Activated T-helper 17 cell treated with anti-CD3 and anti-CD28 coated beads, Interleukin-2, amount 50 U/mL, for 72 hours (primary cell): ENCODE measurements at places on chromosomes 5 and 9. TPM values are rescaled to one million over a fixed set of nuclear protein-coding genes. Genes with fewer than 3 reads are reported as not detected.

DNA sequence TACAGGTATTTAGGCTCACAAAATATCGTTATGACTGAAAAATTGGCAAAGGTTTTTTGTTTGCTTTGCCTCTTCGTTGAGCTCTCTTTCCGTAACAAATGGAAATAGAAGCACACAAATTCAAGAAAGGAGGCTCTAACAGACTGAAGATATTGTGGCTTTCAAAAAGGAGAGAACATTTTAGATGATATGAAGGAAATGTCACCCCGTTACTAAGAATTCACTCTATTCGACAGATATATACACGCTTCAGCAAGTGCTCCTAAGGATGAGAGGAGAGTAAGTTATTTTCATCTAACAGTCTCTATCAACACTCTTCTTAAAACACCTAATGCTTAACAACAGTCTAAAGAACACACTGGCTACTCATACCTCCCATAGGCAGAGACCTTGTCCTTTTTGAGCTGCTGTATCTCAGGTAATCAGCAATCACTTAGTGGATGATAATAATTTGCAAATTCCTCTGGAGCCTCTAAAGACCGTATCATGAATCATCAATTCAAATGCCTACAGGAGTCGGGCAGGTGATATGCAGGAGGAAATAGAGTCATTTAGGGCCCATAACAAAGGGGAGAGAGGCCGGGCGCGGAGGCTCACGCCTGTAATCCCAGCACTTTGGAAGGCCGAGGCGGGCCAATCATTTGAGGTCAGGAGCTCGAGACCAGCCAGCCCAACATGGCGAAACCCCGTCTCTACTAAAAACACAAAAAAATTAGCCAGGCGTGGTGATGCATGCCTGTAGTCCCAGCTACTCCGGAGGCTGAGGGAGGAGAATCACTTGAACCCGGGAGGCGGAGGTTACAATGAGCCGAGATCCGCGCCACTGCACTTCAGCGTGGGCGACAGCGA lies 1.4 kb upstream of the HSDL2 start:
- ATAC-seq: peak; percentile 0

GRCh38 chr5:430214-430925 lies 12.6 kb upstream of the EXOC3 start:
- ATAC-seq: no peak

GRCh38 chr5:122779451-122779850 lies 4.6 kb downstream of the SNX2 start:
- ATAC-seq: no peak

DNA sequence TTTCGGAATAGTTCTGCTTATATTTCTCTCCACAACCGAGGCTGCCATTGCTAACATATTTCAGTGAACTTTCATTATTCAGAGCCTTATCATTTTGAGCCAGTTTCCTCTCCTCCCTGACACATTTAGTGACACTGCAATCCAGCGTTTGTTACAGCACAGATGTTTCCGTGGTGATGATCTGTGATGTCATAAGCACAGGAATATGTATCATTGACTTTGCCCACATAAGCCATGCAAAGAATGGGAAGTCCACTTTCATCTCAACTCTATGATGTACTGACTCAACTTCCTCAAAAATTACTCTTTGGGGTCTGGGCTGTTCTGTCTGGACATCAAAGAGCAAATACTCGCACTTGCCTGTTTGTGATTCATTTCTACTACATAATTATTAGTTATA lies 291.8 kb downstream of the EBF1 start:
- no peak for ATAC-seq

GRCh38 chr9:72476100-72476499 lies 45.3 kb upstream of the TMC1 start:
- no peak for ATAC-seq

DNA sequence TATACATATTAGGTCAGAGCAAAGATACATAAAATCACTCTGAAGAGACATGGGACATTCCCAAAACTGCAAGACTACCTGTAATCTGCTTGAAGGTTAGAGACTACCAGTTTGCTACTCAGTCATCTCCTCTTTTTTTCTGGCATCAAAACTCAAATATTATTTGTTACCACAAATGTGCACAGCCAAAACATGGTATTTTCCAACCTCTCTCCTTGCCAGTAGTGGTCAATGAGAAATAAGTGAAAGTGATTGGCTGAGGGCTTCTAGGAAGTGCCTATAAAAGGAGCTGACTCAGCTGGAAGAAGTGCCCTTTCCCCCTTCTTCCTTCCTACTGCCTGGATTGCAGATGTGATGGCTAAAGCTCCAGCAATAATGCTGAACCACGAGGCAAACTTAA lies 13.8 kb downstream of the GZMK start:
- ATAC-seq: no peak

- ATAC-seq: no peak
Observed at GRCh38 chr9:72315510-72316311, 49.3 kb downstream of the ZFAND5 start.

DNA sequence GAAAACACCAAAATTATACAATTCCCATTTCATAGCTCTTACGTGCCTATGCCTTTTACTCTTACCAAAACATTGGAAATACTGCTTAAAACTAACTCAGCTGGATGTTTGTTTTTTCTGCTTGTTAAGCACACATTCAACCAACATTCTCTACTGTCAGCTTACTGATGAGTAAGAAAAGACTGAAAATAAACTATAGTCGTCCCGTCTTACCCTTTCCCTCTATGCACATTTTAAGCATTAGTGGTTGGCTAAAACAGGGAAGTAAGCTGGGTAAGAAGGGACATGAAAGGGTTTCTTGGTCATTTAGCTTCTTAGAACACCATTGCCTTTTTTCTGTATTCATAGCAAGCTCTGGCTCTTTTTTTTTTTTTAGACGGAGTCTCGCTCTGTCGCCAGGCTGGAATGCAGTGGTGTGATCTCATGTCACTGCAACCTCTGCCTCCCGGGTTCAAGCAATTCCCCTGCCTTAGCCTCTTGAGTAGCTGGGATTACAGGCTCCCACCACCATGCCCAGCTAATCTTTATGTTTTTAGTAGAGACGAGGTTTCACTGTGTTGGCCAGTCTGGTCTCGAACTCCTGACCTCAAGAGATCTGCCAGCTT lies 232.1 kb upstream of the PCSK5 start:
- ATAC-seq: no peak

DNA sequence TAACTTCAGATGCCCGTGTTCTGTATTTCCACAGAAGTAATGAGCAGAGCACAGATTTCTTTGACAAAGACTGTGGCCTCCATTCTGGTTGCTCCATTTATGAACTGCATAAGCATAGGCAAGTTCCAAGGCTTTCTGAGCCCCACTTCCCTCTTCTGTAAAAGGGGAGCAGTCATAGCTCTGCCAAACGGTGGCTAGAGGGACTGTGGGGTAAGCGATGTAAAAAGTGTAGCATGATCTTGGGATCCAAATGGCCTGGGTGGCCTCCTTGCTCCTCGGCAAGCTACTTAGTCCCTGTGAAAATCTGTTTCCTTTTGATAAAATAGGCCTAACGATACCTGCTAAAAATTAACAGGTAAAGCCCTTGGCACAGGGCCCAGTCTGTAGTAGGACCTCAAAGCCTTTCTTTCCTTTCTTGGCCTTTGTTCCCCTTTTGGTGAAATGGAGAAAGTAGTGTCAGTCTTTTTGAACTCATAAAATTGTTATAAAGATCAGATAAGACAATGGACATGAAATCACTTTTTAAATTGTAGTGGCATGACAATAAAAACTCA lies 646.6 kb downstream of the ACTL7B start:
- no peak for ATAC-seq

DNA sequence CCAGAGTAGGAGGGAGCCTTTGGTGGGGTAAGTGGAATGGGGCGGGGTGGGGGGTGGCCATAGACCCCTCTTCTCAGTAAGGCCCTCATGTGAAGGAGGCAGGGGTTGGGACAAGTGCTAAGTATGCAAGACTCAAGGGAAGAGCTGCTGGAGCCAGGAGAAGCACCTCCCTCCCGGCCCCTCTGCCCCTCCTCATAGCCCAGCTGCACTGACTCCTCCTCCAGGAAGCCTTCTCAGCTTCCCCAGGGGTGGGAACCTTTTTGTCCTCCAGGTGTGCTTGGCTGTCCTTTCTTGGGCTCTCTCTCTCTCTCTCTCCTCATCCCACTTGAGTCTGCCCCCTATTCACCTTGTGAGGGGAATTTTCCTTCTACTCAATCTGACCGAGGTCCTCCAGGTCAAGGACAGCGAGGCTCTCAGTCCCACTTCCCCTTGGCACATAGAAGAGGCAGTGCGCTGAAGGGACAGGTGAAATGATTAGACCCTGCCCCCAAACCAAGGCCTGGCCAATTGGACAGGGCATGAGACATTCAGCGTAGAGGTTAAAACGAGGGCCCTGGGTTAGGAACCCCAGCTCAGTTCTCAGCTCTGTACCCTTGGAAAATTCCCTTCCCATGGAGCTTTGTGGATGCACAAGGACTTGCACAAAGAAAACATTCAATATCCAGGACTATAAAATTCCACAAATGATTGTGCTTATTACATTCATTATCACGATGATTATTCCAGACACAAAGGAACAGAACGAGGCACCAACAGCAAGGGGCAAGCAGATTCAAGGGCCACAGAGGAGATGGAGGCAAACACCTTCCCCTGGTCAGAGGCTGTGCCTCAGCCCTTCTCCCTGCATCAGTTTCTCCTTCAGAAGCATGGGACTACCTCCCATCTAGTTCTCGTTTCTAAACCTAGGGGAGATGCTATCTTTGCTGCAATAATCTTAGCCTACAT lies 45.6 kb upstream of the IL17B start:
- ATAC-seq: no peak

GRCh38 chr5:134240421-134240962 lies 14.6 kb upstream of the PPP2CA start:
- ATAC-seq: no peak

DNA sequence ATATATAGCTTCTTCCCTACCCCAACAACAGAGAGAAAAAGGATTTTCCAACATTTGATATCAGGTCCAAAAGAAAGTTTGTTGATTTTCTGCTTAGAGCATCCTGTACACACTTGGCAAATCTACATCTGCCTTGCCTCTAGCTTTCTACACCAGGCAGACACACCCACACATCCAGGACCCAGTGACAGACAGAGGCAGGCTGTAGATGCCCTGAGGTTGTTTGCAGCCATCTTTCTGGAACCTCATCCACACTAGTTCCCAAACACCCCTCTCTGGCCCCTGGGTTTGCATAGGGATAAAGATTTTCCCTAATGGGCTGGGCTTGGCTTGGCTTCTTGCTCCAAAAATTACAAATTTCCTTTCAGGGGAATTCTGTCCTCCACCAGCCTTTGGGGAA lies 138.2 kb upstream of the FST start:
- no peak for ATAC-seq

DNA sequence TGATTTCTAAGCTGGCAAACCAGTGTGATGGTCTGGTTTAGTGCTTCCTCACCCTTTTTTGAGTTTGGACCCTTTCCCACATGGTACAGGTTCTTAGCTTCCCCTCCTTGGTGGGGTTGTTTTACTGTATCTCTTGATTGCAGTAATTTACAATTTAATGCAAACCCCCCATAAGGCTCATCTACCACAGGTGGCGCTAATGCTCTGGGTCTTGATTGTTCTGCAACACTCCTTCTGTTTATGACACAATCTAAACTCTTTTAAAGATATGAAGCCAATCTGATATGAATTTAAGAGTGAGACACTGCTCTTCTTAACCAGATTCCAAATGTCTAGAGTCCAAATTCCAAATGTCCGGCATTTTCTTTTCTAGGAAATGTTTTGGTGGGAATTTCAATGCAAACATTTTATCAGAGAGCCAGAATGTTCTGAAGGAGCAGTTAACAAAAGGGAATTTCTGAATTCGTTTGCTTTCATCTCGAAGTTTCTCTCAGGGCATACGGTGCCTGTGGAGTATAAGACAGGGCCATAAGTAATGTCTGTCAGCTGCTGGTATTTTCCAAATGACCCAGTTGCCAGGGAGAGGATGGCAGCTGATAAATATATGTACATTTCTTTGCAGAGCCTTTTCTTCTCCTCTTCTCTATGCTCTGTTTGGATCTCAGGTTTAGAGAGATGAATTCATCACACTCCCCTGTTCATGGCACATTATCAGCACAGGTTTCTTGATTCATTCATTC lies 246.8 kb downstream of the ARHGAP26 start:
- ATAC-seq: peak; percentile 46

GRCh38 chr9:28598408-28598807 lies 1025.1 kb upstream of the C9orf72 start:
- ATAC-seq: no peak

DNA sequence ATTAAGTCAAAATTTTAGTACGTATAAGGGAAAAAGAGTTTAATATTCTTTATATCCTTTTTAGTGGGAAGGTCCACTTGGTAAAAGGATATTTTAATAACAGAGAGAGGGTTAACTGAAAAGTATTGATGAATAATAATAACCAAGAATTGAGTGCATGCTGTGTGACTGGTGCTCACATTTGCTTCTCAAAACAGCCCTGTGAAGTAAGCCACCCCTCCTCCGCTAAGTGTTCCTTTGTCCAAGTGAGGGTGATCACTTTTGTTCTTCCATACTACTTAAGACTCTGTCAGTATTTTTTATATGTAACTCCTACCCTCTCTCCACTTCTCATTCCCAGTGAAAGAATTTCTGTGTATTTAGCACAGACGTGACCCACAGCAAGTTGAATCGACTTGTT lies 51.5 kb downstream of the SLC44A1 start:
- ATAC-seq: no peak

- ATAC-seq: no peak
Observed at GRCh38 chr5:1552521-1553255, 28.9 kb upstream of the LPCAT1 start.

- ATAC-seq: no peak
Observed at GRCh38 chr9:123360161-123361085, 4.4 kb downstream of the CRB2 start.

DNA sequence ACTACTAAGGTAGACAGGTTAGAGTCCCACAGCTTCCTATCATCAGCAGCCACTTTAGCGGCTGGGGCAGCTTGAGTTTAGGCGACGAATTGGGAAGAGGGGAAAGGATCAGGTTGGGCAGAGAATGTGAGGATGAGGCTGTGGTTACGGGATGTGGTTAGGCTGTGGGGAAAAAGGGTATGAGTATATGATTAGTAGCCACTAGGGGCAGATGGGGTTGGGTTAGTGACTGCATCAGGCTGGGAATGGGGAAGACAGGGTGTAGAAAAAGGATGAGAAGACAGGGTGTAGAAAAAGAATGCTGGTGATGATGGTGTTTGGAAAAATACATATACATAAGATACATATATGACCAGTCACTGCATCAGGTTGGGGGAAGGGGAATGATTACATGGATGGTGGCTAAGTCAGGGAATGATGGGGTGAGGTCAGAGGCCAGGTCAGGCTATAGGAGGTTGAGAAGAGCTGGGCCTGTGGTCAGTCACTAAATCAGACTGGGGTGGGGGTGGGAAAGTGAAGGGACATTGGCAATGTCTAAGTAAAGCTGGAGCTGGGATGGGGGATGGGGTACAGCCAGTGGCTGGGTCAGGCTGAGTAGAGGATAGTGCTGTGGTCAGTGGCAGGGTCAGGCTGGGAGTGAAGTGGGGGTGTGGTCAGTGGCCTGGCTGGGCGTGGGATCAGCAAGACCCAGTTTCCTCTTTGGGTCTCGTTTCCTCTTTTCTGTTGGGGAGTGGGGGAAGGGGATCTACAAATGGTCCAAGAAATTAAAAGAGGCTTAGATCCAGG lies 2.1 kb downstream of the TLN1 start:
- peak; percentile 5 for ATAC-seq

DIPK1B gene
- not detected for total RNA-seq

TXNDC8 gene
- total RNA-seq: not detected

CDH18 gene
- not detected for total RNA-seq

PRELID2 gene
- 7.7 TPM for total RNA-seq

PALM2AKAP2 gene
- 1.5 TPM for total RNA-seq

ELAVL2 gene
- total RNA-seq: not detected

NME5 gene
- not detected for total RNA-seq

C1QTNF3 gene
- 5.4 TPM for total RNA-seq

TNIP1 gene
- total RNA-seq: 316 TPM

SCGB3A2 gene
- not detected for total RNA-seq

OMD gene
- not detected for total RNA-seq
